ENCODE measurements at places on chromosomes 3 and 15. TPM values are rescaled to one million over a fixed set of nuclear protein-coding genes. Genes with fewer than 3 reads are reported as not detected.

CD200 gene
- 51.9 TPM for total RNA-seq

RBP2 gene
- total RNA-seq = not detected

GREM1 gene
- total RNA-seq = 0.12 TPM

HTR3E gene
- not detected for total RNA-seq

FANCD2OS gene
- total RNA-seq = not detected

KCNAB1 gene
- 0.69 TPM for total RNA-seq
